Kidney (tissue), 22 donors: ENCODE measurements at places on chromosomes 5 and 9.

DNA sequence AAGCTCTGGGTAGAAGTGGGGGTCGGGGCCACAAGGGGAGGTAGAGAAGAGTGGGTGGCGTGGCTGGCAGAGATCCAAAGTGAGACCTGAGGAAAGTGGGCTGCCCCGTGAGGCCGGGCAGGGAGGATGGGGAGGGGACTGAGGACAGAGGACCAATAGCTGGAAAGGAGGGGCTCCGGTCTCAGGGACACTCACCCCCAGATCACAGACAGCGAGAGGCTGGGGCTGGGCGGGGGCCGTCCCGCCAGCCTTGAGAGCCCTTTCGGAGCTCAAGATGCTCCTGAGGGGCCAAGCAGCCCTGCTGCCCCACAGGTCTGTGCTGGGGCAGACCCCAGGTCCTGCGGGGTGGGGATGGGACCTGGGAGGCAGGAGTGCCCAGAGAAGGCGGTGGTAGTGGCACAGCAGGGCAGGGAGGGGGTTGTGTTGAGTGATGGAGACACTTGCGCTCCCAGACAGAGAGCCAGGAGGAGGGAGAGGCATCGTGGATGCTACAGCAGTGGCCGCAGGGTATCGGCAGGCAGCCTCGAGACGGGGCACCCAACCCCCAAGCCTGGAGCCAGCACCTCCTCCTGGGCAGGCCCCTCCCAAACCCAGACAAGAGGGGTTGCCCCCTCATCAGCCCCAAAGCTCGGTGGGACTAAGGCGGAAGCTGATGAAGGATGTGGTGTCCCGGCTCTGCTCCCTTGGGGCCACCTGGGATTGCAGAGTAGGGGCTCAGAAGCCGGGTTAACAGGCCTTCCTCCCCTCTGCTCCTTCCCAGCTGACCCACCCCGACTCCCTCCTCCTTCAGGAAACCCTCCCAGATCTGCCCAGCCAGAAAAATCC lies 3.4 kb downstream of the SARDH start:
- no peaks in the 10 kb centered on the region for H3K27me3 ChIP-seq
- no peaks in the 10 kb centered on the region for H3K36me3 ChIP-seq
- DNase-seq: no peak

DNA sequence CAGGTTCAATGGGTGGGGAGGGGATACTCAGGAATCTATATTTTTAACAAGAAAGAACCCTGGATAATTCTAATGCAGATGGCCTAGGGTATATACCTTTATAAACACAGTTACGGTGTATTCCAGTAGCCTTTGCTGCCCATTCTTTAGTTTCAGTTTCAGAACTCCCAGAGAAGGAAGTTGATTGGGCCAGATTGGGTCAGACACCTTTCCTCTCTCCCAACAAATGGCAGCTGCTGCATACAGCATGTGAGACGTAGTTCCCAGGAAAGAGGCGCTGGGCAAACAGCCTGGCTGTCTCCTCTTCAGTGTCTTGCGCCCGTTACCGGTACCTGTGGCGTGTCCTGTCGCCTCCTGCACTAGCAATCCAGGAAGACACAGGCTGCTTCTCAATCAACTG lies 20.4 kb downstream of the ACO1 start:
- DNase-seq: no peak
- H3K36me3 ChIP-seq: peaks cover 4% of the 10 kb centered on the region
- H3K4me1 ChIP-seq: no peaks in the 10 kb centered on the region
- H3K27ac ChIP-seq: no peak overlapping the region
- no peaks in the 10 kb centered on the region for H3K27me3 ChIP-seq

DNA sequence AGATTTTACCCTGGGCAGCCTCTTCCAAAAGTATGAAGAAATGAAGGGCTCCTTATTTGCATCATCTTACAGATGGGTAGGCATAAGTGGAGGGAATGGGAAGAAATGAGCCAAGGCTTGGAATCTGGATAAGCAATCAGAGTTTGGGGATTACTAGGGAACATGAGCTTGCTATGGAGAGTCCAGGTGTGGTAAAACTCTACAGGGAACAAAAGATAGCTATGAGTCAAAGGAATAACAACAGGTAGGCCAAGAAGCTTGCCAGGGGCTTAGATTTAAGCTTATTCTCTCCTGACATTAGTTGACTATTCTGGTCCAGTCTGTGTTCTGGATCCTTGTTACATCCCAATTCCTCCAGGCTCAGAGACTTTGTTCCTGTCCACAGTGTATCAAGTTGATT lies 16.4 kb downstream of the RFK start:
- peaks cover 3% of the 10 kb centered on the region for H3K4me1 ChIP-seq
- DNase-seq: no peak
- H3K27ac ChIP-seq: no peak overlapping the region
- H3K36me3 ChIP-seq: no peaks in the 10 kb centered on the region

DNA sequence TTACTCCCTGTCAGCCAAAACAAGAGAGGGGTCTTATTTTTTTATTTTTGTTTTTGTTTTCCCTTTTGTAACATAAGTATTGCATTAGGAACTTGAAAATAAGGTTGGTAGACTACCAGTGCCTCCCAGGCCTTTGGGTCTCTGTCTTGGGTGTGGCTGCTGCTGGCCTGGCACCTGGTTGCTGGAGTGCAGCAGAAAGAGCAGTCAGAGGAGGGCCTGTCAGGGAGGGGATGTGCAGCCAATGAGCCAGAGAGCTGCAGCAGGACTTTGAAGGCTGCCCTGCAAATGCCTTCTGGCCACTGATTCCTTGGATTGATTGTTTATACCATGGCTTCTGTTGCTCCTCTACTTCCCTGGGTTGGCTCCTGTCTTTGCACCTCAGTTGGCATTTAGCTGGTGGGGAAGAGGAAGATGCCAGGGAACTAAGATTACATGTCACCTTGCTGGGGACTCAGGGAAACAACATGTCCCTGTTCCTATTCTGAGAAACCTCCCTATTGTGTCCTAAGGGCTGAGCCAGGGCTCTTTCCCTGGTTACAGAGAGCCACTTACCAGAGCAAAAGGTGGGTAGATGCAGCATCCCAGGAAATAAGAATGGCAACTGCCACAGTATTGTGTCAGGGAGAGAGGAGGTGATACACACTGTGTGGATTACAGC lies 66.6 kb downstream of the ANGPTL2 start:
- H3K36me3 ChIP-seq: no peaks in the 10 kb centered on the region
- H3K27me3 ChIP-seq: no peaks in the 10 kb centered on the region
- H3K4me1 ChIP-seq: no peaks in the 10 kb centered on the region
- H3K4me3 ChIP-seq: no peak overlapping the region
- no peak overlapping the region for H3K27ac ChIP-seq
- DNase-seq: no peak

DNA sequence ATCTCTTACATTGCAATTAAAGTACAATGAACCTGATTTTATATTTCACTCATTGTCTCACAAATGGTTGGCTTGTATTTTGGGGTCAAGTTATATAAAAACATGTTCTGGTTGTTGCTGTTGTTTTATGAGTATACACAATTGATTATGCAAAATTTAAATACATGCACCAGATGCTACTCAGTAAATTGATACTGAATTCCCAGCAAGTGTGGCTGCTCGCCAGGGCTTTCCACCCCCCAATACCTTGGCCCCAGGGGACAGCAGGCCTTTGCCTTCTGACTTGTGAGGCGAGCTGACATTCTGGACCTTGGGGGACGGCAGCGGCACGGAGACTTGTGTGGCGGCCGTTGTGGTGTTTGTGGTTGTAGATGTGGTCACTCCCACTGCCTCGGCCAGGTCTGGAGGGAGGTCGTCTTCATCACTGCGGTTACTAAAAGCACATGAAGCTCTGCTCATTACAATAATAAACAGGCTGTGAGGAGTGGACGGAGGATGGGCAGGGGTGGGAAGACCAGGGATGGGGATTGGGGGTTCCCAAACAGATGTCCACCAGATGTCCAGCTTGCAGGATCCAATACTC lies 27.0 kb upstream of the FRRS1L start:
- DNase-seq: no peak
- no peak overlapping the region for H3K27ac ChIP-seq
- H3K4me3 ChIP-seq: no peak overlapping the region
- H3K27me3 ChIP-seq: no peaks in the 10 kb centered on the region
- H3K4me1 ChIP-seq: no peaks in the 10 kb centered on the region

DNA sequence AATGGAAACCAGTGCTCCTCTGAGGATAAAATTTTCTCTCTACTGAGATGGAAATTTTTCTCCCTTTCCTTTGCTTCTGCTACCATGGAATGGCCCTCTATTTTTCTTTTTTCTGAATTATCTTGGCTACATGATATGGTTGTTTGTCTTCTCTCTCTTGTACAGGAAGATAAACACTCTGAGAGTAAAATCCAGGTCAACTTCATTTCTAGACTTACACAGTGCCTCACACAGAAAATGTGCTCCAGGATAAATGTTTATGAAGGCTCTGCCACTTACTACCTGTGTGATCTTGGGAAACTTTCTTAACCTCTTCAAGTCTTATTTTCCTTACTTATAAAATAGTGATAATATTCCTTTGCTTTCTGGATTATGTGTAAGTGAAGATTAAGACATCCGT lies 153.9 kb downstream of the PRELID2 start:
- no peaks in the 10 kb centered on the region for H3K36me3 ChIP-seq

DNA sequence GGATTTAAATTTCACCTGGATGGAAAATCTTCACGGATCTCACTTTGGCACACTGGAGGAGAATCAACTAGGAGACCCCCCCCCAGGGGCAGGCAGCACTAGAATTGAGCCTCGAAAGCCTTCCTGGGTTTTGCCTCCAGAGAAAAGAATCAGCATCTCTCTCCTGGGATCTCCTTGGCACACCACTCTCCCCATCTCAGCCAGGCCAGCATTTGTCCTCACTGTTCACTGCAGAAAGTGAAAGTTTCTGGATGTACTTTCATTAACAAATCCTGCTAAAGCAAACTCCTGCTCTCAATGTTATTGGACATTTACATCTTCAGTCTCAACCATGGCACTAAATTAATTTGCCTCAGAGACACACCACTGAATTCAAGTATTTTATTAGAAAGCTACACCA lies 312.2 kb downstream of the SLIT3 start:
- H3K4me3 ChIP-seq: no peak overlapping the region
- no peak overlapping the region for H3K27ac ChIP-seq
- no peaks in the 10 kb centered on the region for H3K36me3 ChIP-seq
- H3K4me1 ChIP-seq: no peaks in the 10 kb centered on the region

GRCh38 chr5:169706758-169707450 lies 69.8 kb downstream of the DOCK2 start:
- no peaks in the 10 kb centered on the region for H3K36me3 ChIP-seq
- no peak for DNase-seq
- H3K27ac ChIP-seq: no peak overlapping the region
- H3K4me1 ChIP-seq: peaks cover 19% of the 10 kb centered on the region
- no peaks in the 10 kb centered on the region for H3K27me3 ChIP-seq
- no peak overlapping the region for H3K4me3 ChIP-seq

GRCh38 chr9:96078897-96079490 lies 203.5 kb downstream of the ERCC6L2 start:
- no peak overlapping the region for H3K27ac ChIP-seq
- DNase-seq: no peak
- no peaks in the 10 kb centered on the region for H3K27me3 ChIP-seq
- no peak overlapping the region for H3K4me3 ChIP-seq
- no peaks in the 10 kb centered on the region for H3K36me3 ChIP-seq

- peaks cover 3% of the 10 kb centered on the region for H3K4me1 ChIP-seq
- no peak overlapping the region for H3K4me3 ChIP-seq
- H3K36me3 ChIP-seq: no peaks in the 10 kb centered on the region
- no peaks in the 10 kb centered on the region for H3K27me3 ChIP-seq
- H3K27ac ChIP-seq: no peak overlapping the region
- peak; percentile 77 for DNase-seq
Measured at GRCh38 chr5:134070725-134071613, 43.5 kb upstream of the TCF7 start.

DNA sequence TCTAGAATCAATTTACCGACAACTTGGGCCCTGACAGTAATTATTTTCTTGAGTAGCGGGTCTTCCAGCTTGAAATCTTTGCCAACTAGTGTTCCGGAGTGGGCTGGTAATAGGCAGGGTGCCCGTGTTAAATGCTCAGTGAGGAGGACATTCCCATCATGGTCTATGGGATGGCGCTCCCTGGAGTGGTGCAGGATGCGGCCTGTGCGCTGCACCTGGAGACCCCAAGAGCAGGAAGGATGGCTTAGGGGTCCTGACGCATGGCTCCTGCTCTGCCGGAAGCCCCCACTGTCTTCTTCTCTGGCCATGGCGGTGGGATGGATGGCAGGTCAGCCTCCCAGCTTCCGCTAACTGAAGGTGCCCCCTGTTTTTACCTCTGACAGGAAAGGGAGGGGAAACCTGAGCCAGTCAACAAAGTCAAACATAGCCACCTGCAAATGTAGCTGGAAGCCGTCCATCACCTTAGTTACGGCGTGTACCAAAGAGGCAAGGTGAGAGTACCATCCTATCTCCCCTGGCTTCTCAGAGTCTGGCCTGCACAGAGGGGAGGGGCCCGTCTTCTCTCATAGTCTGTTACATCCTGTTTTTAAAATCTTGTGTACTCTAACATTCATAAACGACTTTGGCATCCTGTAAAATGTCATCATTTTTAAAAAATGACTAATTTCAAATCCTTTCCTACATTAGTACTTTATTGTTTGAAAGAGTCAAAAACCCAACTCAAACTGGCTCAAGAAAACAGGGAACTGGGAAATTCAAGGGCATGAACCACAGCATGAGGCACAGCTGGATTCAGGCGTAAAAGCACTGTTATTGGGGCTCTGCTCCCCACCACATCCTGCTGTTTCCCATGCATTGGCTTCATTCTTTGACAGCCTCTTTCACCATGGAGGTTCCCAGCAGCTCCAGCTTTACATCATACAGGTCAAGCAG lies 28.5 kb upstream of the UNC5A start:
- H3K27ac ChIP-seq: no peak overlapping the region
- H3K4me1 ChIP-seq: no peaks in the 10 kb centered on the region
- no peak overlapping the region for H3K4me3 ChIP-seq
- no peaks in the 10 kb centered on the region for H3K27me3 ChIP-seq
- no peak for DNase-seq
- no peaks in the 10 kb centered on the region for H3K36me3 ChIP-seq

GRCh38 chr9:133470988-133471387 lies 7.9 kb downstream of the SLC2A6 start:
- H3K27ac ChIP-seq: no peak overlapping the region
- DNase-seq: no peak
- no peaks in the 10 kb centered on the region for H3K4me1 ChIP-seq
- H3K4me3 ChIP-seq: no peak overlapping the region
- H3K27me3 ChIP-seq: no peaks in the 10 kb centered on the region

- no peak for DNase-seq
- H3K4me1 ChIP-seq: no peaks in the 10 kb centered on the region
- H3K27me3 ChIP-seq: no peaks in the 10 kb centered on the region
- H3K36me3 ChIP-seq: no peaks in the 10 kb centered on the region
- no peak overlapping the region for H3K4me3 ChIP-seq
Measured at GRCh38 chr9:84852617-84853301, 183.2 kb downstream of the NTRK2 start.

DNA sequence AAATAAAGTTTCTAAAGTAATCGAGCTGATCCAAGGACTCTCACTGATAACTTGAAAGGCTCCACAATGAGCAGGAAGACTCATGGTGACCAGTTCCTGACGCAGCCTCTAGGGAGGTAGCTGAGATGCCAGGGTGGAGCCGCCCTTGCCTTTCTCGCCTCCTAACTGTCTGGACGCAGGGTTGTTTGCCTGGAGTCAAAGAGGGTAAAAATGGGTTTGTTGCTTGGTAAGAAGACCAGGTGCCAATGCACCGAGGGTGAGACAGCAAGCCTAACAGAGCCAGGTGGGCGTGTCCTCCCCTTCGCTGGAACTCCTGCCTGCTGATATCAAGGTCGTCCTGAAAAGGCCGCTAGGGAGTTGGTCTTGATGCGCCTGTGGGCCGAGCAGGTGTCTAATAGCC lies 48.6 kb upstream of the FCN1 start:
- no peak overlapping the region for H3K27ac ChIP-seq
- H3K27me3 ChIP-seq: no peaks in the 10 kb centered on the region
- no peaks in the 10 kb centered on the region for H3K4me1 ChIP-seq
- no peaks in the 10 kb centered on the region for H3K36me3 ChIP-seq
